DND-41 (cell line): ENCODE measurements at places on chromosomes 3 and 15.

GRCh38 chr15:59150185-59150584 lies 45.2 kb downstream of the CCNB2 start:
- no peak for DNase-seq

GRCh38 chr3:132772252-132772651 lies 50.0 kb upstream of the NPHP3 start:
- no peak for DNase-seq

DNA sequence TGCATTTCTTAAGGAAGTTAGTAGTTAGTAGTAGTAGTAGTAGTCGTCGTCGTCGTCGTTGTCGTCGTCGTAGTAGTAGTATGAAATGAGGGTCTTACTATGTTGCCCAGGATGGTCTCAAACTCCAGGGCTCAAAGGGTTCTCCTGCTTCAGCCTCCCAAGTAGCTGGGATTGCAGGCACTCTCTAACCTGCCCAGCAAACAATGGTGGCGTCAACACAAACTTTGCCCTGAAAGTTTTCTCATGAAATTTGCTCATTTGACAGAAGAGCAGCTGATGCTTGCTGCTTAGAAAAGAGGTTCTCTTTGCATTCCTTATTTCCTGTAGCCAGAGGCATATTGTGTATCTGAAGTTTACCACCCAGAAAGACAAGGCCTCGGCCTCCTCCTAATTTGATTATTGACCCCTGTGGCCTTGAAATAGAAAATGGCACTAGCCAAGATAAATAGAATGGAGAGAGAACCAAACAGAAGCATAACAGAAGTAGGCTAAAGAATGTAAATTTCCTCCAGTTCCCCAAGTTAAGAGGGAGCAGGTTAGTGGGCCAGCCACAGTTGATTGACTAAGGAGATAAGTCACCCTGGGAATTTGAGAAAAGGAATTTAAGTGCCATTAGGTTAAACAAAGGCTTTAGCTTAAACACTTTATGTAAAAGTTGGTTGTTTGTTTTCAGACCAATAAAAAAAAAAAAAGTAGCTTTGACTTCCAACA lies 166.2 kb upstream of the ROBO2 start:
- DNase-seq = no peak

DNA sequence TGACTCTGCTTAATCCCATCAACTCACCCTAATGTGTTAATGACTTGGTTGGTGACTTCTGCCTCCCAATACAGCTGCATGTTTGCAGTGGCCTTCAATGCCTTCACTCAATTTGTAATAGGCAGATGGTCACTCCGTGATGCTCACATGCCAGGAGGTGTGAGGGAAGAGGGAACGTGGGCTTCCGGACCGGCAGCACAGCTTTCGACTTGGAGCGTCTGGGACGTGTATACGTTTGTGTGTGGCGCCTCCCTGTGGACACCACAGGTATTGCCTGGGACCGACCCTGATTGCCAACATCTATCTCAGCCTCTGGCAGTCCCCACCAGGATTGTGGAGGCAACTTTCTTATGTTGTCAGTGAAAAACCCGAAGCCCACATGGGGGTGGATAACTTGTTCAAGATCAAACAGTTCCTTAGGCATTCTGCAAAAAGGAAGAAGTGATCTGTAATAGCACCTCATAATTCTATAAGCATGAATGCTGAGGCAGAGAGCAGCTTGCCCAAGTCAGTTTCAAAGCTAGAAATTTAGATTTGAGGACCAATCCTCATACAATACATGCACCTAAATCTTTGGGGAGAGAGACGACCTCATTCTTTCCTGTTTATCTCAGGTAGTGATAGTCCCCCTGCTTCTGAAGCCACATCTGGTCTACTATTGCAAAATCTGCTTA lies 16.9 kb downstream of the MRPL46 start:
- DNase-seq = peak; percentile 81

DNA sequence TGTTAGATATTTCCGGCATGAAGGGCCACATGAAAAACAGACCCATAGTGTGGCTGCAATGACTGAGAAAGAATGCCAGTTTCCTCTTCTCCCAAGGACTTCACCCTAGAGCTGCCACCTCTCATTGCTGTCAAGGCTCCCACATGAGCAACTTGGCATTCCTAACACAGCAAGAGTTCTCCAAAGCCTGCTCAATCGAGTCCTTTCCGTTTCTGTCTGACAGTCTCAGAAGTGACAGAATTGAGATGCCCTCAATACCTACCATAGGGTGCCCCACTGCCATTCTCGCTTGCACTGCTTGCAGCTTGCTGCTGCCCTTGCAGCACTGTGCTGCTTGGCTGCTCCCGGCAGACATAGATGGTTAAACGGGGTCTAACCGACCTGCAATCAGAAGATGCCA lies 44.3 kb downstream of the UBP1 start:
- DNase-seq = no peak

GRCh38 chr3:134059671-134060560 lies 30.2 kb upstream of the SLCO2A1 start:
- DNase-seq = no peak

GRCh38 chr15:55970286-55970685 lies 23.1 kb downstream of the NEDD4 start:
- no peak for DNase-seq

GRCh38 chr3:66450390-66451022 lies 50.3 kb downstream of the LRIG1 start:
- no peak for DNase-seq

GRCh38 chr3:9311228-9311627 lies 51.6 kb upstream of the THUMPD3 start:
- DNase-seq = no peak

- no peak for DNase-seq
Observed at GRCh38 chr3:144128108-144128892, 156.7 kb downstream of the DIPK2A start.

- DNase-seq = no peak
Observed at GRCh38 chr3:111910806-111911205, 51.7 kb downstream of the PHLDB2 start.

- DNase-seq = no peak
Observed at GRCh38 chr3:61250784-61251173, 473 bp downstream of the FHIT start.

- no peak for DNase-seq
Observed at GRCh38 chr3:103873021-103873420, 1438.2 kb downstream of the ZPLD1 start.

GRCh38 chr15:58746174-58746573 lies 3.3 kb downstream of the ADAM10 start:
- no peak for DNase-seq

DNA sequence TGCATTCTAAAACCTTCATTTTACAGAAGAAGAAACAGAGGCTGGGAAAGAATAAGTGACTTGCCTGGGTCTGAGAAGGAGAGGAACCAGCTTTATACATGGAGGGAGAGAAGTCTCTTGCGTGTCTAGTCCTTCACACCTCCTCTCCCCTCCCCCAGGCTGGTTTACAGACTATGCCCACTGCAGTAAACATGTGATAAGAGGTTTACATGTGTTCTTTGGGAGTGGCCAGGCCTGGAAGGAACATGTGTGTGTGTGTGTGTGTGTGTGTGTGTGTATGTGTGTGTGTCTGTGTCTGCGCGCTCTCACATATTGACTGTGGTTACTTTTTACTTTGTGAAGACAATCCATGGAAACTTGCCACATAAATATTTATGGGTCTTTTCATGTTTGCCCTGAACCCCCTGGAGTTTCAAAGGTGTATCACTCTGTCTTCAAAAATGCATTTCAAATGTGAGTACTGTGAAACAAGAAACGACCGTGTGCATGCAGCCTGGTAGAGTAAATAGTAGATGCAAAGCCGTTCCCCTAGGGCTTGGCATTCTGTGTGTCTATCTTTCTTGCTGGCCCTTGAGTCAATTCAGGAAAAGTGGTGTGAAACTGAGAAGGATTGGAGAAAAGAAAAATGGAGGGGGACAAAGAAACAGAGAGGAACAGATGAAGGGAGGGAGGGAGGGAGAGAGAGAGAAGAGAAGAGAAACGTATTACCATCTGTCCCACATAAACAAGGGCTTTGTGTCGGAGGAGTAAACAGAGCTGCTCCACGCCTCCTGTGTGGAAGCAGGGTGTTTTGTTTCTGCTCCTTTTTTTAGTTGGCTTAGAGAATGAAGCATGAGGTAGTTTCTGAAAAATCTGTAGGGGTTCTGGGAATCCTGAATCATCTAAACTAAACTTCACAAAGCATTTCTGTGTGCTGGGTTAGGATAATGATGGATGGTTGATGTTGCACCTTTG lies 51.7 kb downstream of the CLDN11 start:
- no peak for DNase-seq

GRCh38 chr3:110752307-110752706 lies 319.3 kb upstream of the NECTIN3 start:
- DNase-seq = no peak

DNA sequence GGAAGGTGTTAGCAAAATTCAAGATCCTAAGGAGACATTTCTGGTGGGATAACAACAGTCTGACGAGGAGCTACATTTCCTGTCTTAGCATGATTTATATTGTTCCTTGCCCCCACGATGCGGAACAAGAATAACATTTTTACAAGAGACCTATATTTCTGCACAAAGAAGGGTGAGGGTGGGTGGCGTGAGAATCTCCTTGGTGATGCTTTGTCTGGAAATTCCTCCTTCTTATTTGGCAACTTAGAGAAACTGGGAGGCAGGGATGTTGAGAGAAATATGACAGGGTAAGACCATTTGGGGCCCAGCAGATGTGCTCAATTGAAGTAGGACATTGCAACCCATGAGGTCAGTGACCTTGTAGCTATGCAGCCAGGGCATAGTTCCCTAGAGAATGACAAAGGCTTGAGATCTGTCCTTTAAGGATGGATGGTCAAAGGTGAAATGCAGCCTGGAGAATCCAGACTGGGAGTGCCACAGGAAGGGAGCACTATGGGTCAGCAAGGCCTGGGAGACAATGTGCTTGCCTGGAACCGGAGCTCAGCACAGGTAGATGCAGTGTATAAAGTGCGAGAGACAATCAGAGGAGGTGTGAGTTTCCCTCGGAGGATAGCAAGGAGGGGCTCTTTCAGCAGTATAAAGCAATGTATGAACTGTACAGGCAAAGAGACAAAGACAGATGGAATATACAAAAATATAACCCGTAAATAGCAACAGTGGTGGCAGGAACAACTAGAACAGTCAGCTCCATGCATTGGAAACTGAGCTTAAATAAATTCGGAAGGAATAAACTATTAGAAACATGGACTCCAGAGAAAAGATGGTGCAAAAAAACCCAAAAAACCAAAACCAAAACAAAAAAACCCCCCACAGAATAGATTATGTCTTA lies 317.6 kb upstream of the TBL1XR1 start:
- DNase-seq = no peak

- DNase-seq = no peak
Observed at GRCh38 chr3:93969443-93969842, 4.3 kb downstream of the PROS1 start.

GRCh38 chr15:65947041-65947440 lies 77.8 kb downstream of the RAB11A start:
- DNase-seq = no peak
